ENCODE measurements at places on chromosomes 6 and 20.

GRCh38 chr6:77930952-77931351 lies 278.1 kb downstream of the MEI4 start:
- DNase-seq = no peak

DNA sequence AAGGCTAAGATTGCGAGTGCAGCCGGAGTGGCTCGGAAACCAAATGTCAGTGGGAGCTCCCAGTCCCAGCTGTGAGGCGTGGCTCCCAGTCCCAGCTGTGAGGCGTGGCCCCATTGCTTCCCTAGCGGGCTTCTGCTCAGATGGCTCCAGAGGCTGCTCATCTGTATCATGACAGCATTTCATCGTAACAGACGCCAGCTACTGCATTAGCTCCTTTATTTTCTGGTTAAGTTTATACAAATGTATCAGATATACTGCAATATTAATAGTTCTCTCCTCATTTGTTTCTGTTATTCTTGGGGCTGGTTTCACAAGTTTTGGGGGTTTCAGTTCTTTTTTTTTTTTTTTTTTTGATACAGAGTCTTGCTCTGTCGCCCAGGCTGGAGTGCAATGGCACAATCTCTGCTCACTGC lies 34.7 kb upstream of the TBXT start:
- no peak for DNase-seq

GRCh38 chr6:139361211-139361610 lies 13.2 kb downstream of the CITED2 start:
- DNase-seq = no peak

GRCh38 chr6:90118581-90118980 lies 178.1 kb downstream of the BACH2 start:
- DNase-seq = no peak

DNA sequence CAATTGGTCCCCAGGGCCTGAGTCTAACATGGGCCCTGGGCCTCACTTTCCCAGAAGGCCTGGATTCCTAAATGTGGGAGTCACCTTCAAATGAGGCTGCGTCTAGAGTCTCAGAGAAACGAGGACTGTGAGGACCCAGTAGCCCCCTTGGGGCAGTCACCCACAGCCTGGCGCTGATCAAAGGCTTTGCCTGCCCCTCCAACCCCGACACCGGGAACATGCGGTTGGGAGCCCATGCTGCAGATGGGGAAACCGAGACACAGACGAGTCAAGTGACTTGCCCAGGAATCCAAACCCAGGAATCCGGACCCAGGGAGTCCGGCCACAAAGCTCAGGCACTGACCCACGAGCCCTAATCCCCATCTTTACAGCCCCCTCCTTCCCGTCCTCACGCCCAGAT lies 209.7 kb downstream of the PREX1 start:
- no peak for DNase-seq

DNA sequence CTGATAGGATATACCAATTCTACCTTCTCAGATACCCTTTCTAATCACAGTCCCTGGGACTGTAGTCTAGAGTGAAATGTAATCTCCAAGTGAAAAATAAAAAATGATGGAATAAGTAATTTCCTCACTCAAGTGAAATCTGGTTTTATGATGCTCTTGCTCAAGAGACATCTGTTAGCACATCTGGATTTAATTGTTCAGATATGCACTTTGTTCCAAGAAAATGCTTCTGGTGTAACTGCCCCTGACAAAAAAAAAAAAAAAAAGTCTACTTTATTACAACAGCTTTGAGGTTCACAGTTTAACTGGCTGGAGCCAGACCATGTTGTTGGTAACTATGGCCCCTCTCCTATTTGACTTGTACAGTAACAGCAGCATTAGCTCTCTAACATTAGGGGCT lies 251.8 kb downstream of the BTBD9 start:
- no peak for DNase-seq

DNA sequence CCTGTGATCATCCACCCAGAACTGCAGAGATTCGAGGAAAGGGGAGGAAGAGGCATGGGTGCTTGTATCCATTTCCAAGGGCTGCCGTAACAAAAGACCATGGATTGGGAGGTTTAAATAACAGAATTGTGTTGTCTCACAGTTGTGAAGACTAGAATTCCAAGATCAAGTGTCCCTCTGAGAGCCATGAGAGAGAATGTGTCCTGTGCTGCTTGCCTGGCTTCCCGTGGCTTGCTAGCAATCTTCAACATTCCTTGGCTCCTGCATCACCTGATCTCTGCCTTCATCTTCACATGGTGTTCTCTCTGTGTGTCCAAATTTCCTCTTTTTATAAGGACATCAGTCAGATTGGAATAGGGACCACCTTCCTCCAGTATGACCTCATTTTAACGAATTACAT lies 69.8 kb downstream of the CDC40 start:
- no peak for DNase-seq

GRCh38 chr6:39665861-39666260 lies 59.3 kb downstream of the KIF6 start:
- no peak for DNase-seq

- DNase-seq = no peak
Measured at GRCh38 chr6:111639266-111639665, 33.6 kb upstream of the TRAF3IP2 start.

DNA sequence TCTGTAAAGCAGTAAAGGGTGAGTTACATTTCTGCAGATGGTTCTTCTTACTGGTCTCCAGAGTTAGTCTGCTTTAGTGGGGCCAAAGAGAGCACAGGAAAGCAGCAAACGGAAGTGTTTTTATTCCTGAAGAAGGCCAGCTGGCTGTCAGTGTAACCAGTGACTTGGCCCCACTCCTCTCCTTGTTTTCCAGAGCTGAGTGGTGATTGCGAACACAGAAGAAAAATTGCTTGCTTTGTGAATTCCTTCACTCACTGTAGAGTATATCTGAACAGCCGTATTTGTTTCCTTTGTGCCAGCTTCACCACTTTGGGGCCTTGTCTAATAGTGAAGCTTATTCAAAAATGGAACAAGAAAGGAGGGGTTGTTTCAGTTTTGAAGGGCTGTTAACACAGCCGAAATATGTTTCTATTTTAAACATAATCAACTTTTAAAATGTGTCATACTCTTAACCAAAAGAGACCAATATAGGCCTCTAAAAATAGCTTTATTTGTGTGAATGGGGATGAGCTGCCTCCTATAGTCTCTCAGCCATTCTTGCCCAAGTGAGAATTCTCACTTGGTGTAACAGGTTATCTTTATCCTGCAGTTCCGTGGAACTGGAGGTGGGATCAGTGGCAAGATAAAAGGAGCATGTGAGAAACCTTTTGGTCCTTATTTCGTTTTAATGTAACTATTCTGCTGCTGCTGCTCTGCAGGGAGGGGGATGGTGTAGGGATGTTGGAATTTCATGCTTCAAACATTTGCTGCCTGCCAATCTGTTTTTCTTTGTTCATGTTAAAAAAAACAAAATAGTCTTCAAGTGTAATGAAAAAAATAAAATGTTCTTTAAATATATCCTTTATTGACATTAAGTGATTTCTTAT lies 37.8 kb downstream of the ZC2HC1B start:
- no peak for DNase-seq

DNA sequence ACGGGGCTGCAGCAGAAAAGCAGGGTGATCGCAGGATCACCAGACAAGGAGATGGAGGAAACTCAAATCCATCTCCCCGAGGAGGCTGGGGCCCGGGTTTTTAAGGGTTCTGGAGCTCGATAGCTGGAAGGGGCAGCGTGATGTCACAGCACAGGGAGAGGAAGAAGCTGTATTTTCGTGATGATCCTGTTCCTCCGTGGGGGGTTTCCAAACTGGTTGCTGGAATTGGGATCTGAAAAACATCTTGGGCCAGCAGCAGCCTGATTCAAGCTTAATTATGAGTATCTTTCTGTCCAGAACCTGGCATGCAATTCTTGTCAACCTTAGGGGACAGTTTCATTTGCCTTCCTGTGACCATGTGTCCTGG lies 4.1 kb downstream of the CST7 start:
- DNase-seq = no peak

DNA sequence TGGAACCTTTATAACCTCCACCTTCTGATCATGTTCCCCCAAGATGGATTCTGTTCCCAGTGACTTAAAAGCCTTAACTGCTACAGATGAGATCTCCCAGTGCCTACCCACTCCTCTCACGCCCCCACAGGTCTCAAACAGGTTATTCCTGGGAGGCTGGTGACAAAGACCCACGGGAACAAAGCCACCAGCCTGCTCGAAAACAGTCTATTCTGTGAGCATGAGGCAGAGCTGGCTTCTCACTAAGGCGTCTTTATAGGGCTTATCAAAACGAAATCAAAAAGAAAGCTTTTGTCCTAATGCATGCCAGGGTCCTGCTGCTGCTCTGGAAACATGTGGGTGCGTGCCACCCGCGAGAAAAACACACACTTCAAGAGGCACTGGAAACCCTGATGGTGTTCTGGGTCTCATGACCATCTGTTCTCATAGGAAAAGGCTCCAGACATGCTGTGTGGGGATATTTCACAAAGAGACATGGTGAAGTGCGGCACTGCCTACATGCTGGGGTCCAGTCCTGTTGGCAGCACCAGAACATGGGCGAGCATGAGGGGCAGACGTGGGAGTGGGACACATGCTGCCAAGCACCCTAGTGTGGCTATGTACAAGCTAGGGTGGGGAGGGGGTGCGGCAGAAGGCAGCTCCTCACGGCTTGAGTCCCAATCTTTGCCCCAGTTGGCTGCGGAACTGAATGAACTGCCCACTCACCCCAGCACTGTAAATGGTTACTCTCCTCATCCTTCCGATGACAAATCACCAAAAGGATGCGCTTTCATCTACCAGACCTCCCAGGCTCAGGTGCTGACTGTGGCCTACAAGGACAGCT lies 2.1 kb downstream of the FKBP1A start:
- no peak for DNase-seq

DNA sequence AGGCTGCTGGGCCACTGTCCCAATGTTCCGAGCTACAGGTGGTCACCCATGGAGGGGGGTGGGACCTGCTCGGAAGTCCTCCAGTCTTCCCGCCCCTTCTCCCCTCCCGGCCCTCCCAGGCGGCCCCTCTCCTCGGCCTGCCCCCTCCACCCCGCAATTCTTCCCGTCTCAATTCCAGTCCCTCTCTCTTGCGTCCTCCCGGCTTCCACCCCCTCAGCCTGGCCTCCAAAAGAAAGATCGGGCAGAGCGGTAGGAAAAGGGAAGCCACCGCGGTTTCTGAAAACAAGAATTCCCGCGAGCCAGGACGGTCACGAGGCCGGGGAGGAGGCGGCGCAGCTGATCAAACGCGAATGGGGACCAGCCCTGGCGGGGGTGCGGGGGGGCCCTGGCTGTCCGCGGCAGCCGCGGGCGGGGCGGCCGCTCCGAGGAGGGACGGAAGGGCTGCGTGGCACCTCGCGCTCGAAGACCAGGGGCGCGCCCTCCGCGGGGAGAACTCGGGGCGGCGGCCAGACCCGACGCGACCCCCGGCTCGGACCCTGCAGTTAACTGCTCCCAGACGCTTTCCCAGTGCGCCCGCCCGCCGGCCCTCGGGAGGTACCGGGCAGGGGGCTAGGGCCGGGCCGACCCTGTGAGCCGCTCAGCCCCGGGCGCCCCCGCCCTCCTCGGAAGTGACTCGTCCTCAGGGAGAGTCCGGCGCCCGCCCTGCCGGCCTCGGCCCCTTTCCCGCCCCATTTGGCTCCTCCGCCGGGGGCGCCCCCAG lies 1.0 kb downstream of the PXDC1 start:
- no peak for DNase-seq

DNA sequence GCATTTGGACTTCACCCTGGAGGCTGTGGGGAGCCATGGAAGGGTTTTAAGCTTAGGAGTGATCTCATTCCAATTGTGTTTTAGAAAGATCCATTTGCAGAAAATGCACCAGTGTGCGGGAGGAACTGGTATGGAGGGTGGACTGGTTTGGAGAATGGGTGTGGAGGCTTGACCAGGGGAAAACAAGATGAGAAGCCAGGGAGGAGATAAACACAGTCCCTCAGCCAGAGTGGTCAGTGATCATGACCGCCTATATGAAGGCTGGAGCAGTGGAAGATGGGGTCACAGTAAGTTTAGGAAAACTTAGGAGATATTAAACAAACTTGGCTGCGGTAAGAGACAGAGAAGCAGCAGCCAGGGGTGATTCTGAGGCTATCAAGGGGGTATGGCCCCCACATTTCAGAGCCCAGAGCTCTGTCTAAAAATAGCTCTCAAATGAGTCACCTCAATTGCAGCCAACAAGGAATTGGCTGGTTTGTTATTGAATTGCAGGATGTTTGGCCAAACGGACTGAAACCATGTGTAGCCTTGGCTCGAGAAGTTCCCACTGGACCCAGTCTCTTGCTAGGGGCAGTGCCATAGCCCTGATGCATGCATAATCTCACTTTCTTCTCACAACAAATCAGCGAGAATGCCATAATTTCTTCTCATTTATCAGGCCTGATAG lies 159.9 kb upstream of the TOP1 start:
- no peak for DNase-seq

DNA sequence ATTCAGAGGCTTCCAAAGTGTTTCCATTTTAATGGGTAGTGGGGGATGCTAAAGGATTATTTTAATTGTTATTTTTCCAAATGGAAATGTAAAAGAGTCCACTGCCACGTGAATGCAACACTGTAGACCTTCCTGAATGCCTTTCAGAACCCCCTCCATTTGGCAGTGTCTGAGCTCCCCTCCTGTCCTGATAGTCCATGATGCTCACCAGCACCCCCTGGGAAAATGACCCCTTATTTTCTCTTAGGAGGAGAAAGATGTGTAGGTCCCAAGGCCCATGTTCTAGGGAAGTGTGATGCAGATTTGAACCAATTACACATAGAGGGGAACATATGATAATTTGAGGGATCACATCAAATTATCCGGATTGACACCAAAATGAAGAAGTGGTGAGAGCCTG lies 46.8 kb upstream of the SH3BGRL2 start:
- DNase-seq = no peak

- DNase-seq = no peak
Measured at GRCh38 chr6:115310156-115310555, 750.5 kb downstream of the FRK start.

GRCh38 chr6:116156405-116157326 lies 30.7 kb upstream of the COL10A1 start:
- no peak for DNase-seq

GRCh38 chr20:48329031-48329615 lies 498.7 kb downstream of the PREX1 start:
- DNase-seq = no peak

GRCh38 chr6:37985355-37985754 lies 165.8 kb downstream of the ZFAND3 start:
- DNase-seq = peak; percentile 79

GRCh38 chr6:41700463-41701347 lies 34.7 kb downstream of the TFEB start:
- DNase-seq = no peak

DNA sequence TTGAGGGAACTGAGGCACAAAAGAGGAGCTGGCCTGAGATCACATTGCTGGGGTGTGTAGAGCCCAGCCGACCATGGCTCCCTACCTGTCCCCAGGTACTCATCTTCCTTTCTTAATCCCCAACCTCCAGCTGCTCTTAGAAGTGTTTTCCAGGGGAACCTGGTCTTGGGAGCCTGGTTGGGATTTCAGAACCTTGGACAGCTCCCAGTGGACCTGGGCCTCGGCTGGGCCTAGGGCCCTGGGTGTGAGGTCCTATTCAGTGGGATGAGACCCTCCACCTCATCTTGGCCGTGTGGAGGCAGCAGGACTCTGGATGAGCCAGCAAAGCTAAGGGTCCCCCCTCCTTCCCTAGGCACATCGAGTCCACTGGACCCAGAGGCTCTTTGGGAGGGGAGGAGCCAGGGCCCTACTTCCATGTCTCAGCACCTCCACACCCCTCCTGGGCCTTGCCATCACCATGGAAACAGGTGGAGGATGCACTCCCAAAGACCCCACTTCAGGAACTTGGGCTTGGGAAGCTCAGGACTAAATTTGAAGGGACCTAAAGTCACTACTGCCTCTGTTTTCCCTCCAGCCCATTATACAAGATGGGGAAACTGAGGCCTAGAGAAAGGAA lies 38.5 kb downstream of the DLGAP4 start:
- DNase-seq = peak; percentile 10

All from Jurkat, Clone E6-1 (cell line).